ENCODE measurements at places on chromosomes 2 and 18.

DNA sequence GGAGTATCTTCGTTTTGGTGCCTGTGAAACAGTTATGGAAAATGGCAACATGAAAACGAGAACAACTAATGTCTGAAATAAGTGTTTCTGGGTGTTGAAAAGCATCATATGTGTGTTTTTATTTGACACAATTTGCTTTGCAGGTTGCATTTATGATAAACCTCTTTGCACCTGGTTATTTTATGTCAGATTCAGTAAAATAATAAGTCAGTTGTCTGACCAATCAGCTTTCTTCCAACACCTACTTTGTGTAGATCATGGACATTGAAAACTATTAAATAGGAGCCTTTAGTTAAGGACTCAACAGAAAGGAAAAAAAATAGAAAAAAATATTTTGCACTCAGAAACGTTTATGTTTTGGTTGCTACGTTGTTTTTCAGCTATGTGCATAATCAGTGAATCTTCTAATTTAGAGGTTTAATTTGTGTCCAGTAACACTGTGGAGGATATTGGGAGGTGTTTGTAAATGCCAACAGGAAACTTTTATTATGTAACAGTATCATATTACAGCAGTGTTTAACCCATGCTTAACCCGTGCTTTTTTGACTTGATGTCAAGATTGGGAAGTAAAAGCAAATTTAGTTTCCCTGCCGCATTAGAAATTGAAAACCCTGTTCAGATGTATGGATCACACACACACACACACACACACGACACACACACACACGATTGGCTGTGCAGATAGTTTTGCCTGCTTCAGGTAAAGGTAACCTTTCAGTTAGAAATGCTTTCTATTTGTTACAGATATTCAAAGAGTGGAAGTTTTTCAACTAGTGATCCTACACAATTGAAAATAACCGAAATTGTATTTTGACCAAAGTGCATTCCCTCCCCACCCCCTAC lies 2.6 kb downstream of the PKP4 start:
- DNase-seq: no peak

DNA sequence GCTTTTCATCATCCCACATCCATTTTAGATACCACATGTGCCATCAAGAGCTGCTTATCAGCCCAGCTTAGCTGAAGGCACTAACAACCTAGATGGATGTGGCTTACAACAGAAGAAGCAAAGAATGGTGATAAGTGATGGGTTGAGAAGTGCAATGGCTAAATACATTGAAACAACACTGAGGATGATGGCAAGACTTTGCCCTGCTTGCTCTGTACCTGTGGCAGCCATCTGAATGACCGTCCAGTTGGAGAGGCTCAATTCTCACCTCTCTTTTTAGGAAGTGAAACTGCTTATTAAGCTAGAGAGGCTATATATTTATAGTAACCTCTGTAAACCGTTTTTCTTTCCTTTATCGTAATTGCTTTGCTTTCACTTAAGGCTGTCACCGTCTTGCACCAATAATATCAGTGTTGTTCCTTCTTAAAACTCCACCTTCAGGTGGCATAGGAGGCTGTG lies 5.7 kb downstream of the GPATCH11 start:
- DNase-seq: no peak

DNA sequence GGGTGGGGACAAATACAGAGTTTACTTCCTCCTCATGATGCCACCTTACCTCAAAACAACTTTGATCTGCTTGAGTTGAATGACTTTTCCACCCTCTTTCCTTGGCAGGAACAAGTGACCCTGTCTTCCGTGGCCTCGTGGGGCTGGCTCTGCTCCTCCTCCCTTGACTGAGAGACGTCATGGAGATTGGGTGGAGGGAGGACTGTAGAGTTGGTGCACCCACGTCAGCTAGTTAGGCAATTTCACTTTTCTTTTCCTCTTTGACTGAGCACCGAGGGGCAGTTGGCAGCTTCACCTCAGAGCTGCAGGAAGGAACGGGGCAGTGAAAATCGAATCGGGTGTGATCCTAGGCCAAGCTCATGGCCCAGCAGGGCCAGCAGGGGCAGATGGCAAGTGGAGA lies at the start of gene SP140:
Gene SP140, plus strand, starts transcription at position 251 of the 400 bp plus-strand sequence. Its CDS starts 109 bp downstream, at position 360.
- peak; percentile 77 for DNase-seq

GRCh38 chr2:241812730-241813643 lies 4.0 kb downstream of the NEU4 start:
- DNase-seq: no peak

DNA sequence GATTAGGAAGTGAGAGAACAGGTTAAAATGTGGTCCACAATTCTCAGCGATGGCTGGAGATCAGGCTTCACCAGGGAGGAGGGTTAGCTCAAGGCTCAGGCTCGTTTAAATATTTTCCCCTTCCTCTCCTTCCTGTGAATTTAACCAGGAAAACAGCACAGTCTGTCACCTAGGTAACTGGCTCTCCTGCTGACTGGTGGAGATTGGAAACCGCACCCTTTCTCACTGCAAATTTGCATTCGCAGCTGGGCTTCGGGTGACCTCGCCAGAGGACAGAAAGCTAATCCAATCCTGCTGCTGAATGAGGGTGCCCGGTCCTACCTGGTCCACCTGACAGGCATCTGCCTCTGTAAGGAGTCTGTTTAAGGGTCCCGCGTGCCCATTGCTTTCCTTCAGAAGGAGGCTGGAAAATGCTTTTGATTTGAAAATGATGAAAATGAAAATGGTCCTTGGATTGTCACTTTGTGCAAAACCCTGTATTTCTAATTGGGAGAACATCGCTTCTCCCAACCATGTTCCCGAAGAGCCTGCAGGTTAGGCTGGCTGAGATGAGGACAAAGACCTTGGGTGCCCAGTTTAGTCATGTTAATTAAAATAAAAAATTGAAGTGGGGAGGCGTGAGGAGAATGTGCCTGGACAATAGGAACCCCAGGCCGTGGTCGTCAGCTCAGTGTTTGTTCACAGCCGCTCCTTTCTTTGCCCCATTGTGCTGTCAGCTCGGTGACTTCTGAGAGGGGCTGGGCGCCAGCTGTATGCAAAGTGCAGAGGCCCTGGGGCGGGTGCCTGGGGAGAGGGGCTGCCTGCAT lies 43.4 kb upstream of the MTCL1 start:
- no peak for DNase-seq

GRCh38 chr2:120798567-120799247 lies 63.0 kb downstream of the GLI2 start:
- DNase-seq: no peak

GRCh38 chr18:31716362-31716761 lies 32.0 kb upstream of the B4GALT6 start:
- DNase-seq: no peak

- DNase-seq: no peak
Observed at GRCh38 chr18:28174181-28174905, 2.6 kb downstream of the CDH2 start.

DNA sequence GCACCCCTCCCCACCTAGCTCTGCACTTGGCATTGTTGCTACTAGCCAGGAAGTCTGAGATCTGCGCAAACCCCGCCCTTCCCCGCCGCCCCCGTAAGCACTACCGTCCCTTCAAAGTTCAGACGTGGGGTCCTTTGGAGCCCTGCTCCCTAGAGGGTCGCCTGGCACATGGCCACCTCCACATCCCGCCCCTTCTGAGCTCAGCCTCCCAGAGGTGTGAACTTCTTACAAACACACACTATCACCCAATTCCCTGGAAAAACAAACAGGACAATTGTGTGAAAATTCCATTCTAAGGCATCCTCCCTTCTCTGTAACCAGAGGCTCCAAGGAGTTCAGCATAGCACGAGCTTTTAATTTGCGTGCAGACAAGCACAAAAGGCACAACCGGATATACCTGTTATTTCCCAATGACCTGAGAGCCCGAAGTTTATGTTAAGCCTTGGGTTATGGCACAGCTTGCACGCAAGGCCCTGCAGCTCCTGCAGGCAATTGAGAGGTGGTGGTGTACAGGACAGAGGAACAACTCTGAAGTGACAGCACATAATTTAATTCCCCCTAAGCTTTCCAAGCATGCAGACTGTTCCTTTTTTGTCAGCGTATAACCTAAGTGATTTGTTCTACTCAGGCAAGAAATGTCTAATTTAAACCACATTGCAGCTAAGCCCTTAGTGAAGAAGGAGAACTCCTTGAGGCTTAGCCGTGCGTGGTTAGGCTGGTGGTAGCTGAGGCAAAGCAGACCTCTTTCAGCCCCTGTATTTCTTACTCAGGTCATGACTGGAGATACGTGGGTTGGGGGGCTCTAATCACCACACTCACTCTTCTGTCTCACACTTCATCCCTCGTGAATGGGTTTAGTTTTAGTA lies 20.3 kb upstream of the CYP1B1 start:
- DNase-seq: no peak

DNA sequence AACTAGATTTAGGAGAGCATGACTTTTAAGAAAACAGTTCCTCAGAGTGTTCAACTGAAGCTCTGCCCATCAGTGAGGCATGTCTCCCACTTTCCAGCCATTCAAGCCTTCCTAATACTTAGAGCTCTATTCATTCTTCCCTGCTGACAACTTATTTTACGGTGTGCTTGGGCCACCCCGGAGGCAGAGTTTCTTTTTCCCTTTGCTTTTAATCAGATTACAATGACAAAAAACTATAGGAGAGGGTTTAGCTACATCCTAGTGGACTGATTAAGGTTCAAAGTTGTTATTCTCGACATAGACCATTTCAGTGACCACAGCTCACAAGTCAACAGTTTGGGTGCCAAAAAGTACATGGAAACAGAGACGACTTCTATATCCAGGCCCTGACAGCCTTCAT lies 167.8 kb upstream of the TRIB2 start:
- DNase-seq: no peak
